ENCODE measurements at places on chromosomes 16 and 17.

- DNase-seq = no peak
These were observed 9.7 kb downstream of the GAA start for GRCh38 chr17:80110927-80111701.

GRCh38 chr17:49022391-49022941 is 25.3 kb downstream of the IGF2BP1 start:
- peak; percentile 60 for DNase-seq

DNA sequence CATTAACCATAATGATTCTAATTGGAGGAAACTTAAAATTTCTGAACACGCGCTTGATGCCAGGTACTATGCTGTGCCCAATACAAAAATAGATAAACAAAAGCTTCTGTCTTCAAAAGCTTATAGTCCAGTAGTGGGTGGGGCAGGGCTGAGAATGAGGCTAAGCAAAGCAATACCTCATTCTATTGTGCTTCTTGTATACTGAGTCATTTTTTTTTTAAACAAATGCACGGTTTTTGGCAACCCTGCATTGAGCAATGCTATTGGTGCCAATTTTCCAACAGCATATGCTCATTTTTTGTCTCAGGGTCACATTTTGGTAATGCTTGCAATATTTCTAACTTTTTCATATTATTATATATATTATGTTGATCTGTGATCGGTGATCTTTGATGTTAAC is 34.7 kb upstream of the HNF1B start:
- no peak for DNase-seq

DNA sequence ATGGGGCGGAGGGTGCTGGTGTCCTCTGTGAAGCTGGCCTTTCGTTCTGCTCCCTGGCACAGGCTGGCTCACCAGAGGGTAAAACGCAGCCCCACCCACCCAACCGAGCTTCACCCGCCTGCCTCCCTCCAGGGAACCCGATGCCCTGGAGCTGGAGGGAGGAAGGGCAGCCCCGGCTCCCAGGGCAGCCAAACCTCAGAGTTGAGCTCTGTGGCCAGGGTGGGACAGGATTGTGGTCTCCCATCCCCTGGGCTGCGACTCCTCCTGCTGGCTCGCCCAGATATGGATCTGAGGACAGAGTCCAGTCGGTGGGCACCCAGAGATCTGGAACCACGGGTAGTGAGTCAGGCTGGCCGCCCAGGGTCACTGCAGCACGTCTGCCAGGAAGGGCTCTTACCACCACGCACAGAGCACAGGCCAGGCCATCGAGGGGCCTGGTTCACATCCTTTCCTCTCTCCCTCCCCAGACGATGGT is 42.6 kb upstream of the CHMP6 start:
- DNase-seq = no peak

DNA sequence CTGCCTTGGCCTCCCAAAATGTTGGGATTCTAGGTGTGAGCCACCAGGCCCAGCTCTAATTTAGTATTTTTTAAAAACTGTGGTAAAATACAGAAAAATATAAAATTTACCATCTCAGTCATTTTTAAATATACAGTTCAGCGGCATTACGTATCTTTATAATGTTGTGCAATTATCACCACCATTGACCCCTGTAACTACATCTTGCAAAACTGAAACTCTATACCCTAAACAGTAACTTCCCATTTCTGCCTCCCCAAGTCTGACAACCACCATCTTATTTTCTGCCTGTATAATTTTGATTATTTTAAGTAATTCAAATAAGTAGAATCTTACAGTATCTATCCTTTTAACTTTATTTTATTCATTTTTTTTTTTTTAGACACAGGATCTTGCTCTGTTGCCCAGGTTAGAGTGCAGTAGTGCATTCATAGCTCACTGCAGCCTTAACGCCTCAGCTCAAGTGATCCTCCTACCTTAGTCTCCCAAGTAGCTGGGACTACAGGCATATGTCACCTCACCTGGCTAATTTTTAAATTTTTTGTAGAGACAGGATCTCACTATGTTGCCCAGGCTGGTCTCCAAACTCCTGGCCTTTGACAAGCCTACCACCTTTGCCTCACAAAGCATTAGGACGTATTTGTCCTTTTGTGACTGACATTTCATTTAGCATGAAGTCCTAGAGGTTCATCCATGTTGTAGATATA is 10.9 kb upstream of the GGA2 start:
- DNase-seq = no peak

- DNase-seq = no peak
These were observed 44.9 kb downstream of the TTC19 start for GRCh38 chr17:16044487-16044886.

- DNase-seq = no peak
These were observed 69.7 kb downstream of the ESRP2 start for GRCh38 chr16:68166264-68166663.

- DNase-seq = no peak
These were observed 70.2 kb downstream of the HIC1 start for GRCh38 chr17:2125013-2125535.

DNA sequence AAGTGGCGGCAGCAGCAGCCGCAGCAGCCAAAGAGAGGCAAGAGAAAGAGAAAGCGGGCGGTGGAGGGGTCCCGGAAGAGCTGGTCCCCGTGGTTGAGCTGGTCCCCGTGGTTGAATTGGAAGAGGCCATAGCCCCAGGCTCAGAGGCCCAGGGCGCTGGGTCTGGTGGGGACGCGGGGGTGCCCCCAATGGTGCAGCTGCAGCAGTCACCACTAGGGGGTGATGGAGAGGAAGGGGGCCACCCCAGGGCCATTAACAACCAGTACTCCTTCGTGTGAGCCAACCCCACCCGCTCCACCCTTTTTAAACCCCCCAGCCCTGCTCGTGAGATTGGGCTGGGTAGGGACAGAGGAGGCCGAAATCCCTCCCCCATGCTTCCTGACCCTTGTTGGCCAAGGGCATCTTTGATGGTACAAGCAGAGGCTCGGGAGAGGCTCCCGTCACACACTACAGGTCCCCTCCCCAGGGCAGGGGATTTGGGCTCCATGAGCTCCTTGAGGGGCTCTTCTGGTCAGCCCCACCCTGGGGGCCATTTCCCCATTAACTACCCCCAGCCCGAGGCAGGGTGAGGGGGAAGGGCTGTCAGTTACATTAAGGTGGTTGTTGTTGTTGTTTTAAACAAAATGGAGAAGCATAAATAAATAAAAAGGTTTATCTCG is 4.6 kb upstream of the ATP2A1 start:
- no peak for DNase-seq

GRCh38 chr16:48384520-48385252 is 527 bp downstream of the SIAH1 start:
- DNase-seq = no peak

DNA sequence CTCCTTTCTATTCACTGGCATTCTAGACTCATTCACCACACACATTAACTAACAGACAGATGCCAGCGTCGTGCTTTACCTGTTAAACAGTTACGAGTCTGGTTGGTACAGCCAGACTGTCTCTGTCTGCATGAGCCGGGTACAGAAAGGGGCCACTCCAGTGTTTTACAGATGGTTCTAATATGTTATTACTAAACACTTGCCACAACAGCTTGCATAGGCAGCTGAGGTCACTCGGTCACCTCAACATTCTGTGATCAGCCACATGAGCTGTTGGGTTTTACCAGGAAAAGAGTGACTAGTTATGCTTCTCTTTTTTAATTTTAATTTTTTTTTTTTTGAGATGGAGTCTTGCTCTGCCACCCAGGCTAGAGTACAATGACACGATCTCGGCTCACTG is 25.2 kb downstream of the CD300A start:
- no peak for DNase-seq

DNA sequence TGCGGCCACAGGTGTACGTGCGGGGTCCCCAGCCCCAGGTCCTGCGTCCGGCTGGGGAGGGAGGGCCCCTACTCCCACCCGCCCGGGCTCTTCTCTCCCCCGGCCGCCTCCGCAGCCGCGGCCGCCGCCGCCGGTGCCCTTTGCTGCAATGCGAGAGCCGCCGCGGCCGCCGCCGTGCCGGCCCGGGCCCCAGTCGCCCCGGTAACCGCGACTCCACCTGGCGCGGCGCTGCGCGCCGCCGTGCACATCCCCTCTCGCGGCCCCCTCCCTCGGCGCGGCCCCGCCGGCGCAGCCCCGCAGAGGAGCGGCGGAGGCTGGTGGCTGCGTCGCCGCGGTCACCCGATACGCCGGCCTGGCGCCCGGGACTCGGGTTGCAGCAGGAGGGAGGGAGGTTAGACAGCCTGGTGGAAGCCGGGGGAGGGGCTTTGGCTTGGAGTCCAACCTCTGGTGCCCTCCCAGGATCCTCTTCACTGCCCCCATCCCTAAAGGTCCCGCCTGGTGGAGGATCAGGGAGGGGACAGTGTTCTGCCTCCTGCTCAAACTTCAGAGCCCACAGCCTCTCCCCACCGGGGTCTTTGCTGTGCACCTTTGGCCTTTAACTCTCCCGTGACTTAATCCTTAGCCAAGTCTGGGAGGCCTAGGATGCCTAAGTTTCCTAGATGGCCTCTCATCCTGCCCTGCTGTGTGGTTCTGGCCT is 32.9 kb downstream of the SRCIN1 start:
- no peak for DNase-seq

DNA sequence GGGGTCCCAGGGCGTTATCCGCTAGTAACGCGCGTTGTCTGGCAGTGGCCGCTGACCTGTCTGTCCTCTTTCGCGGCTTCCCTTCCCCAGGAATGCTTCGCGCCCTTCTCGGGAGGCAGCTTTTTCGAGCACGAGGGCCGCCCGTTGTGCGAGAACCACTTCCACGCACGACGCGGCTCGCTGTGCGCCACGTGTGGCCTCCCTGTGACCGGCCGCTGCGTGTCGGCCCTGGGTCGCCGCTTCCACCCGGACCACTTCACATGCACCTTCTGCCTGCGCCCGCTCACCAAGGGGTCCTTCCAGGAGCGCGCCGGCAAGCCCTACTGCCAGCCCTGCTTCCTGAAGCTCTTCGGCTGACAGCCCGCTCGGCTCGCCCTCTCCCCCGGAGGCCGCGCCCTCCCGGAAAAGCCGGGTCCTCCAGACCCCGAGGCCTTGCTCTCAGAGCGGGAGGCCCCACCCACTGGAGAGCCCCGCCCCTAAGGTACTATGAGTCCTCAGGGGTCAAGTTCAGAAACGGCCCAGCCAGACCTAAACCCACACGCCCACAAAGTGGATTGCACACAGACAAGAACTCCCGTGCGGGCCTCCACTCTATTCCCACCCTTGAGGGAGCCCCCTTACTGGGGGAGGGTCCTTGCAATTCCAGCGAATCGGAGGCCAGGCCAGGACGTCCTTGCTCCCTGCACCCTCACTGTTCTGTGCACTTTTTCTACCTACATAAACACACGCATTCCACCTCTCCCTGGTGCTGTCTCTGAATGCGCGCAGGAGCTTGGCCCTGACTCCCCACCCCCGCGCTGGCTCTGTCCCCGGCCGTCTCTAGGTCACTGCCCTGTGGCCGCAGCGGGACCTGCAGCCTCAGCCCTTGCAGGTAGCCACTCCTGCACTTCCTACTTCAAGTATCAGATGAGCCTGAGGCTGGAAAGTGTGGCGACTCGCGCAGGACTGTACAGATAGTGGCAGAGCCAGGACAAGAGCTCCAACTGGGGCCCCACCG is 5.4 kb upstream of the SLC5A2 start:
- no peak for DNase-seq

- DNase-seq = no peak
These were observed 90.5 kb downstream of the ENGASE start for GRCh38 chr17:79164913-79165695.

- peak; percentile 88 for DNase-seq
These were observed 258.4 kb downstream of the MAP2K6 start for GRCh38 chr17:69672924-69673323.

DNA sequence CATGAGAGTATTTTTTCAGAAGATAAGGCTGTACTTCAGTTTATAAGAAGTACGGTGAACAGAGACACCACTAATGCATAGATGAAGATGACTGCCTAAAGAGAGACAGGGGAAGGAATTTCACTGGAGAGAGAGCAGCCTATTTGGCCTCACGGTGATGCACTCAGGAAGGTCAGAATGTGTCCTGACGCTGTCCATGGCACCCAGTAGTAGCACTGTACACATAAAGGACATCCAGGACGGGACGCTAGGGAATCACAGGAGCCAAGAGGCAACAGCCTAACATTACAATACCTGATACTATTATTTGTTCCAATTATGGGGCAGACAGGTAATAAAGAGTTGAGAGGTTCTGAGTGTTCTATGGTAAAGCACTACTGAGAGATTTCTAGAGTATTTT is 24.9 kb upstream of the LRRC37A start:
- DNase-seq = no peak

DNA sequence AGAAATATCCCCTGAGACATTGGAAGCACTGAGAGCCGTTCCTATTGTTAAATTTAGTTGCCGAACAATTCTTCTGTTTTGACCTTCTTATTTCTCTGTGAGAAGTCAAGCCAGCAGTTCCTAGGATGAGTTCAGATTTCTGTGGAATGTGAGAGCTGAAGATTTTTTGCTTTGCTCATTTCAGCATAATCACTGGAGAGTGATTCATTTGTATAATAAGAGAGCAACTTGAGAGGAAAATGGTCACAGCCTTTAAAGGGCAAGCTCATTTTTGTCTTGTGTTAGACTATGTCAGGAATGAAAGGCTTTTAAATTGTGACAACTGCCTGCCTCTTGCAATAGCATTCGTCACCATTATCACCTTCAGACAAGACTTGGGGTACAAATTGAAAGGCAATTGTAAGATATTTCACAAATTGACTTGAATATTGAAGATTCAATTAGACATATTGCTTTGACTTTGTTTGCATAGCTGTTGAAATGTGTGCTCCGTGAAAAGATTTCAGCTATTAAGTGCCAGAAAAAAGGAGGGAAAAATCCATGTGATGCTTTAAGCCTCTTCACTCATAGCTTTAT is 900.0 kb upstream of the GOT2 start:
- no peak for DNase-seq

GRCh38 chr17:2835780-2836179 is 39.5 kb downstream of the RAP1GAP2 start:
- DNase-seq = no peak

DNA sequence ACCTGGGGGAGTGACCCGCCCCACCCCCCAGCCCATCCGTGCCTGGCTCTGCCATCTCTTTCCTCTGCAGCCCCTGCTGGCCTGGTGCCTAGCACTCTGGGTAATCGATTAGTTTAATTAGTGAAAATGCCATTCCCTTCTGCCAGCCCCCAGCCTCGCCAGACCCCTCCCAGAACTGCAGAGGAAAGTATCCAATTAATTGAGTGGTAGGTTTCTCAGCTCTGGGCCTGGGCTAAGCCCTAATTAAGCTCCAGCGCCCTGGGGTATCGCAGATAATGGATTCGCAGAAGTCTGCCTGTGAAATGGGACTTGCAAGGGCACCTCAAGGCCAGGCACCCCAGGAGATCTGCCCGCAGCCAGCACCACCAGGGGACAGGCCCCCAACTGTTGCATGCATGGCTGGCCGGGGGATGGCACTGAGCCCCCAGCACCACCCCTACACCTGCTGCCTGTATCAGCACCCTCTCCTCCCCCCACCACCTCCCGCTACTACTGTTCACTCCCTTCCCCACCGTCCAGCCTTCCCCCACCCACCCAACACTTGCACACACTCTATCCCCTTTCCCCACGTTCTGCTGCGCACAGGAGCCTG is 19.7 kb upstream of the SPPL2C start:
- DNase-seq = no peak
